NCI-H187 treated with DMSO at 0.1 percent for 48 hours (cell line): ENCODE measurements at places on chromosomes 2 and 18.

- no peak for DNase-seq
Measured at GRCh38 chr2:233977296-233977837, 60.2 kb downstream of the TRPM8 start.

DNA sequence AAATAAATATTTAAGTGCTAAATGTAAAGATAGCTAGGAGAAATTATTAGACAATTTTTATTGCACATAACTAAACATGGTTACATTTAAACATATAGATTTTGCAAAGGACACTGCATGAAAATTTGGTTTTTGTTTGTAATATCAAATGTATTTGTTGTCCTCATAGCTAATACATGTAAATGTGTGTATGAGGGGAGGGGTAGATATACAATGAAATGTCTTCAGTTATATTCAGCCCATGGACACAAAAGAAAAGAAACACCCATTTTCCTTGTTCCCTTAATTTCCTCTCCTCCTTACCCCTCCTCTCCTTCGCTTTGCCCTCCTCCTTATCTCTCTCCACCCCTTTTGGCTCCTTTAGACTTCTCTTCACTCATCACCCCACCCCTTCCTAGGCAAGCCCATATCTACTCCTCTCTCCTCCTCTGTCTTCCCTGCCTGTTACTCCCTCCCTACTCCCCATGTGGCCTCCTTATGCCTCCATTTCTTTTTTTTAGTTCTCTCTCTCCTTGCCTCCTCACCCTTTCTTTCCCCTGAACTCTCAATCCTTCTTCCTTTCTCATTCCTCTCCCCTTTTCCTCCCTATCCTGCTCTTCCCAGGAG lies 1.4 kb downstream of the COL3A1 start:
- no peak for DNase-seq

DNA sequence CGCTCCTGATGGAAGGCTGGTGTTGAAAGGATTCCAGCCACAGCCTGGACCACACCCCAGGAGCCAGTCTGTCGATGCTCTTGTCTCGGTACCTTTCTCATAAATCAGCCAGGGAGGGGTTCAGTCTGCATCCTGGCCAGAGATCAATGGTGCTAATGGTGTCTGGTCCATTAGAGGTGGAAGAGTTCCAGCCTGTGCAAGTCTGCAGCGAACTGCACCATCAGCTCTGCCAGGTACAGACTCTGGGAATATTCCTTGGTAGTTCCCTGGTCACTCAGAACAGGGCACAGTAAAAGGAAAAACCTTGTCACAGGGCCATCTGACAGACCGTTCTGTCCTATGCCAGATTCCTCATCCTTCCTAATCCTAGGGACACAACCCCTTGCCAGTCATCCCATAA lies 164.3 kb downstream of the MTCL1 start:
- DNase-seq: no peak

- DNase-seq: no peak
Measured at GRCh38 chr18:79876497-79876896, 75.0 kb downstream of the SLC66A2 start.

- no peak for DNase-seq
Measured at GRCh38 chr18:24868311-24868710, 407.9 kb downstream of the HRH4 start.

DNA sequence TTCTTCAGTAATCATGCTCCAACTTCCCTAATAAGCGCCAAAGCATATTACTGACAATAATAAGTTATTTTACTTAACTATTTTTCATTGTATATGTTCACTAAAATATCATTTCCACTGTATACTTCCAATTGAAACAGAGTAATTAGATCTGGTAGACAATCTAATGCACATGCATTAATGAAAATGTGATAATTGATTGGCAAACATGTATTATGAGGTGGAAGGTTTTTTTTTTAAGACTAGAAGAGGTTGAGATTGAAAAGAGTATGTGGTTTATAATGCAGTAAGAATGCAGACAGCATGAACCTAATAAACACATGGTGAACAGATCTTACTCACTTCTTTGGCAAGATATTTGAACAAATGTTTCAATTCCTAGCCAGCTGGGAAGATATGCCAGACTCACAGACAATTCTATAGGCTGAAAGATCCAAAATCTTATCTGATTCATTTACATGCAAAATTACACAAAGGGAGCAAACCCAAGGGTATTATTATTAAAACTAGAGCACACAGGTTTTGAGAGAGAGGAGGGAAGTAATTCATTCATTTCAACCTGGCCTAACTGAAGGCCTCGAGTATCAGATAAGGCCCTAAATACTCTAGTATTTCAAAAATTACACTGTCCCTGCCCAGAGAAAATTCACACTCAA lies 2.8 kb downstream of the NCKAP1 start:
- DNase-seq: no peak

DNA sequence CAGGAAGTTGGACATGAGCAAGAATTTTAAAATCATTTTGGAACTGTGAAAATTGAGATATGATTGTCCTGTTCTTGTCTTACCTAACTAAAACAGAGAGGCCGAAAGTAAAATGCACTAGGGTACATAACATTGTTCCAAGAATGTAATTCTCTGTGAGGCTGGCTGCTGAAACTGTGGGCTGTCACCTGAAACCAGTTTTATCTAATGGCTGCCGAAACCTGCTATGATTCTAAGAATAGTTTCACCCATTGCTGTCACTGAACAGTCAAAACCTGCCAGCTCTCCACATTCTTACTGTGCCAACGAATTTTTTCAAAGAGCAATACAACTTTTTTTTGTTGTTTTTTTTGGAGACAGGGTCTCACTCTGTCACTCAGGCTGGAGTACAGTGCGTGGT lies 119.3 kb upstream of the ZSWIM2 start:
- DNase-seq: no peak

GRCh38 chr18:41456831-41457230 lies 498.2 kb upstream of the PIK3C3 start:
- DNase-seq: no peak

DNA sequence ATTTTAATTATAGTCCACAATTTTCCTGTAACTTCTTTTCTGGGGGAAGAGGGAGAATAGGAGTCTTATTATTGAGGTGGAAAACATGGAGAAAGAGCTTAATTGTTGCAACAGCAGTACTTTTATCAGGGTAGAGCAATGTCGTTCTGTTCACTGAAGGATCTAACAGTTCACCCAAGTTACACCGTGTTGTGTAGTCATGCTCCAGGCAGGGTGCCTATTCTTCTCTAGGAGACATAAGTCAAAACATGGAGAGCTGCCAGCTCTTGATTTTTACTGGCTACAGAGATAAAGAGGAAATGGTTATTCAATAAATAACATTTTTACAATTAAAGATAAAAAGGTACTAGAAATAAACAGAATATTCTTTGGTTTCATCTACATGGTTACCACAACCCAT lies 594.3 kb upstream of the NETO1 start:
- DNase-seq: no peak

DNA sequence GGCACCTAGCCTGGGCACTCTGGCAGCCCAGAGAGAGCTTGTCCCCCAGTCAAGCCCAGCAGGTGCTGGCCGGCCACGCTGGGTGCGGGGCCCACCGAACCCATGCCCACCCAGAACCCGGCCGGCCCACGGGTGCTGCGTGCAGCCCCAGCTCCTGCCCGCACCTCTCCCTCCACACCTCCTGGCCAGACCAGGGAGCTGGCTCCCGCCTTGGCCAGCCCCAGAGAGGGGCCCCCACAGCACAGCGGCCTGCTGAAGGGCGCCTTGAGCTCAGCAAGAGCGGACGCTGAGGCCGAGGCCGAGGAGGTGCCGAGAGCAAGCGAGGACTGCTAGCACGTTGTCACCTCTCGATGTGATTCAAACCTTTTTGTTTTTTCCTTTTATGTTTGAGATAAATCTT lies 407.0 kb upstream of the KCNJ3 start:
- no peak for DNase-seq

DNA sequence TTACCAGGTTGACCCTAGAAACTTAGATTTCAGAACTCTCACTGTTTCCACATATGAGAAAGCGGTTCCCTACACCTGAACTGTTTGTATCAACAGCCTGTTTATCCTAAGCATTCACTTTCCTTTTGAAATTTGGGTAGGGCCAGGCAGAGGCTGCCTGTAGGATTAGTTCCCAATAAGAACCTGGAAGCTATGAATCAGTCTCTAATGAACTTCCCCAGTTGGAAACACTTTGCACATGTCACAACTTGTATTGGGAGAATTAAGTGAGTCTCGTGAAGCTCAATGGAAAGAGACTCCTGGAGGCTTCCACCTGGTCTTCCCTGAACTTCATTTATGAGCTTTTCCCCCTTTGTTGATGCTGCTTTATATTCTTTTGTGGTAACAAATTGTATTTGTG lies 486.6 kb upstream of the HS6ST1 start:
- no peak for DNase-seq

DNA sequence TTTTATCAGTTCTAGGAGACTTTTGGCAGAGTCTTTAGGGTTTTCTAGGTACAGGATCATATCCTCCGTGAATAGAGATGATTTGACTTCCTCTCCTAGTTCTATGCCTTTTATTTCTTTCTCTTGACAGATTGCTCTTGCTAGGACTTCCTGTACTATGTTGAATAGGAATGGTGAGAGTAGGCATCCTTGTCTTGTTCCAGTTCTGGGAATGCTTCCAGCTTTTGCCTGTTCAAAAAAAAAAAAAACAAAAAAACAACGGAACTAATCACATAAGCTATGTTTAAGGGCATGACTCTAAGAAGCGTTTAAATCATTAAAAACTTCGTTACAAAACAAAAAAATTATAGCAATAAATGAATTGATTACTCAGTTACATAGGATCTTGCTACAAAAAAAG lies 145.7 kb downstream of the NUP35 start:
- no peak for DNase-seq

- no peak for DNase-seq
Measured at GRCh38 chr2:46967990-46968647, 52.5 kb upstream of the MCFD2 start.

- DNase-seq: peak; percentile 46
Measured at GRCh38 chr2:45874344-45874743, 222.9 kb downstream of the PRKCE start.

DNA sequence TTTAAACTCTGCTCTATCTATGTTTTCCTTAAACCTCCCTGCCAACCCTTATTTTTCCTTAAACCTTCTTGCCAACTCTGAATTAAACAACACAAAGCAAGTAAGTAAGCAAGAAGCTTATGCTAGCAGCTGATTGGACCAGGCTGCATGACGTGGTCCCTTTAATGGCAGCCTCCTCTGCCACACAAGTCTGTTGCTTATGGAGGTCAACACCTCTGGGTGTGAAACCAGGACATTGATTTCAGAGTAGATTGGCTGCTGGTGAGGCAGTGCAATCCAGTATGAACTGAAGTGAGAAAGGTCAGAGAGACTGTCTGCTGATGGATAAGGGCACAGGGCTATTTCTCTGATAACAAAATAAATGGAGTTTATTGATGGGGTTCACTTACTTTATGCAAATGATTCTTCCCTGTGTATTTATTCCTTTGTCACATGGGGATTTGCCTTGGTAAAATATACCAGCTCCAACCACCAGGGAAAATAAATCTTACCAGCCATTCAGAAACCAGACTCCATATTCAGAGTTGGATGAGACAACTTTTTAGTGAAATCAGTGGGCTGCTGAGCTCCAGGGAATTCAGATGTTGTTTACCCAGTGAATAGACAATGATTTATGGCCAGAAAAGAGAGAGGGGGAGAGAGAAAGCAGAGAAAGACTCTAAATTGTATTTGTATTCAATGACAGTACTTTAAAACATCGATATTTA lies 112.2 kb upstream of the NCKAP5 start:
- no peak for DNase-seq

- no peak for DNase-seq
Measured at GRCh38 chr2:83340424-83340823, 1118.7 kb downstream of the SUCLG1 start.

- no peak for DNase-seq
Measured at GRCh38 chr18:59049721-59050660, 89.7 kb upstream of the SEC11C start.

DNA sequence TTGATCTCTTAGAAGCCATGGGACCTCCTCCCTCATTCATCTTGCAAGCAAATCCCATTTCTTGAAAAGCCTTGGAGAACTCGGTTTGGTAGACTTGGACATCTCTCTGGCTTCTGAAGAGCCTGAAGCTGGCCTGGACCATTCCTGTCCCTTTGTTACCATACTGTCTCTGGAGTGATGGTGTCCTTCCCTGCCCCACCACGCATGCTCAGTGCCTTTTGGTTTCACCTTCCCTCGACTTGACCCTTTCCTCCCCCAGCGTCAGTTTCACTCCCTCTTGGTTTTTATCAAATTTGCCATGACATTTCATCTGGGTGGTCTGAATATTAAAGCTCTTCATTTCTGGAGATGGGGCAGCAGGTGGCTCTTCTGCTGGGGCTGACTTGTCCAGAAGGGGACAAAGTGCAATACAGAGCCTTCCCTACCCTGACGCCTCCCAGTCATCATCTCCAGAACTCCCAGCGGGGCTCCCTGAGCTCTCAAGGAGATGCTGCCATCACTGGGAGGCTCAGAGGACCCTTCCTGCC lies 20.0 kb downstream of the FOSL2 start:
- no peak for DNase-seq

- no peak for DNase-seq
Measured at GRCh38 chr2:84919885-84920580, 14.6 kb downstream of the TMSB10 start.

DNA sequence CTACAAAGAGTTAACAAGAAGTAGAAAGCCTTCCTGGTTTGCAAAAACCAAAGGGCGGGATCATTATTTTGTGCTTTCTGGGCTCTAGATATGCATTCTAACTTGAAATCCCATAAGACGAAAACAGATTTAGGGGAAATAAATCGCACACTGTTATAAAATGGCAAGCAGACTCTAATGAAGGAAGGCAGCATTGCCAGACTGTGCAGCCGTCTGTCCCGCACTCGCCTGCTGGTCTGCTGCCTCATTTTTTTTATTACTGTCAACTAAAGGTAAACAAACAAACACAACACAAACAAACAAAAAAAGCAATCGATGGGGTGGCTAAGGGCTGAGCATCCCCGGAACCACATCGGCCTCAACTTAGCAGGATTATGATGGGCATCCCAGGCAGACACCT lies 24.4 kb downstream of the ZNF521 start:
- no peak for DNase-seq

- DNase-seq: no peak
Measured at GRCh38 chr2:207448006-207448405, 81.8 kb upstream of the CREB1 start.

- no peak for DNase-seq
Measured at GRCh38 chr2:80302314-80303005, 2.1 kb downstream of the LRRTM1 start.

DNA sequence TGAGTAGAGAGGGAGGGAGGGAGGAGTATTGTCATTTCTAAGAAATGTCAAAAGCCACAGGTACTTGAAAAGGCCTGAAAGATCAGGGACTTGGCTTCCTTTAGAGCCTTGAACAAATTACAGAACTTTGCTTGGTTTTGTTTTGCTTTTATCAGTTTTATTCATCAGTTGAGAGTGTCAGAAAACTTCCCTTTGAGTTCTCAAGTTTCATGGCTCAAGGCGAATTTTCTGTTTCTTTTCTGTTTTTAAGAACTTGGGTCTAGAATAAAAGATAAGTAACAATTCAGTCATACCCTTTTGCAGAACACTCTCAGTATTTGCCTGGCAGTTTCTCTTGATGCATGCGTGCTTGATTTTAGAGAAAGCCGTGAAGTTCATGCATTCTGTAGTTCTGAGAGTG lies 531.9 kb downstream of the PARD3B start:
- DNase-seq: no peak
